8988T (cell line): ENCODE measurements at places on chromosomes 6 and 20.

- DNase-seq, result no peak
Measured at GRCh38 chr20:31811796-31812728, 7.1 kb upstream of the MYLK2 start.

GRCh38 chr6:169619650-169620049 is 82.2 kb downstream of the WDR27 start:
- DNase-seq, result no peak

DNA sequence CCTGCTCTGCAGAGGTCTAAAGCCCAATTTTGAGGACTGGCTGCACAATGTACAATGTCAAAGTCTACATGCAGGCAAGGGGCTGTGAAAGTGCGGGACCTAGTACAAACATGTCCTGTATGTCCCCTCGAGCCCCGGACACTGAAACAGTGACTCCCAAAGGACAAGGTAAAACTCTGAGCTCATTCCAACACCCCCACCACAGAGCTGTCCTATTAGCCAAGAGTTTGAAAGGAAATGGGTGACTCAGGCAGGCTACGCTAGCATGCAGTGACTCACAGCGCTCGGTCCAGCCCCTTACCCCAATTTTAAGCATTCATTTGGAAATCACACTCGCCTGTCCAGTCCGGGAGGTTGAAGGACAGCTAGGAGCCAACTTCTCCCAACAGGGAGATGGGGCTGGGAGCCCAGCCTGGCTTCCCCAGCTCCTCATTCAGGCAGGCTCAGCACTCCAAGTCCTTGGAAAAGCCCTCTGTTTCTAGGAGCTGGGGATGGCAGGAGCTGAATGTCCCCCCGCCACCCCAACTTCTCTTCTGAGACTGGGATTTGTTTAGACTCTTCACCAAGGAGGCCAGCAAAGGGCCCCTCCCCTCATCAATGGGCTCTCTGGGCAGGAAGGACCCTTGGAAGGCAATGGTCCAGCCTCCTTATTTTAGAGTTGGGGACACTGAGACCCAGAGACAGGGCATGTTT is 3.9 kb downstream of the SDC4 start:
- DNase-seq, result peak; percentile 72

- no peak for DNase-seq
Measured at GRCh38 chr6:29809249-29809648, 18.4 kb upstream of the HLA-G start.

DNA sequence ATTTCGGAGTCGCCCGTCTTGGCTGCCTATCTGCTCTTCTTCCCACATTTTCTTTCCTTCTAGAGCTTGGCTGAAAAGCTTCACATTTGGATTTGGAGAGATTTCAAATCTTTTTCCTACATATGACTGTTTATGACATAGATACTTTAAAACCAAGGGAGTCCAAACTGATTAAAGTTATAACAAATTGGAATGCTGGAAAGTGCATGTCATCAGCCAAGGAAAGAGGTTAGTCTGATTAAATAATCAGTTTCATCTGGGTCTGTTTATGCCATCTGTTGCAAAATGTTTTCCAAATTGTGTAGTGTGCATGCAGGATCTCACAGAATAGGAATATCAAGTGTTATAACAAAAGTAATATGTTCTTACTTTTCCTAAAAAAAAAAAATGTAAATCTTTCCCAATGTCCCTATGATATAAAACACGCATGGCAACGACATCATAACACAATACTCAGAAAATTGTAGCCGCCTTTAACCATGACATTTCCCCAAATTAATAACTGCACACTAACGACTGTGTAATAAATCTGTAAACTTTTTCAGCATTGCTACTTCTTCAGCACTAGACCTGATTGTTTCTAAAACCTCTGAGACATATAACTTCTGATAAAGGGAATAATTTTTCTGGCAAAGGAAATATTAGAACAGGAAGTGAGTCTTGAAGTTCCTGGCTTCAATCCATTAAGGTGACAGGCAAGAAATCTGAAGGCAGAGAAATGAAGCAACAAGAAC is 230.2 kb upstream of the FOXQ1 start:
- no peak for DNase-seq

GRCh38 chr20:56400001-56400640 is 7.7 kb downstream of the CSTF1 start:
- no peak for DNase-seq

GRCh38 chr6:82617648-82618047 is 254.0 kb downstream of the TPBG start:
- no peak for DNase-seq

GRCh38 chr6:89212472-89212871 is 4.7 kb downstream of the GABRR1 start:
- no peak for DNase-seq

DNA sequence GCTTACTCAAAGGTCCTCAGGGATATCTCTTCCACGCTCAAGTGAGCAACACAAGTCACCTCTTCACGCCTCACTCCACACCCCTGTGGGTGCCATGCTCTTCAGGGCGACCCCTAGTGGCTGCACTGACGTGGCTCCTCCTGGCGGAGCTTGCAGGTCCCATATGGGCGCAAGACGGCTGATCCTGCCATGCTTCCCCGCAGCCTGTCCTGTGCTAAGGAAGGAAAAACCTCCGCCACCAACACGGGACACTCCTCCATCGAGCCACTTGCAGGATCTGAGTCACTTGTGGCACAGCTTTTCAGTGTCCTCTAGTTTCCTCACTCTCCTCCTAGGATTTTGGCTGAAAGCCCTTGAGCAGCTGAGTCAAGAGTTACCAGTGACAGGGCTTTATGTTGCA is 90.7 kb downstream of the KHDC1L start:
- DNase-seq, result no peak

GRCh38 chr6:12608874-12609273 is 107.7 kb upstream of the PHACTR1 start:
- no peak for DNase-seq

GRCh38 chr6:12039540-12040459 is 27.7 kb downstream of the HIVEP1 start:
- DNase-seq, result no peak
